Esophagus squamous epithelium (tissue), 5 donors: ENCODE measurements at places on chromosomes 4 and X.

DNA sequence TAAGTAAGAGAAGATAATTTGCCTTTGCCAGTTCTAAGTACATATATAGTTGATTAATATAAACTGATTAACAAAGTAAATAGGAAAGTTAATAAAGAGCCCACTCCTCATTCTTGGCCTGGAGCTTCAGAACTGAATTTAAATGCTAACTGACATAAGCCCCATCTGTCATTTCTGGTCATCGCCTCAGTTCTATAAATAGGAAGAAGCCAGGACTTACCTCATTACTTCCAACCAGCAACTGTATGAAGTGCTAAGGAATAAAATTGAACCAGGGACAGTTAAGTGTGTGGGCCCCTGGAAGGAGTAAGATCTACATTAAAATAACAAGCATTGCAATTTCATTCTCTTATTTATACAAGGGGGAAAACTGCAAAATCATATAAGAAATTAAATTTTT is 52.0 kb upstream of the PDLIM5 start:
- no peak for DNase-seq

- DNase-seq: no peak
Observed at GRCh38 chrX:10630320-10630719, 9.9 kb upstream of the MID1 start.

GRCh38 chrX:33379839-33380238 is 168.5 kb upstream of the DMD start:
- DNase-seq: no peak

- DNase-seq: no peak
Observed at GRCh38 chr4:139782926-139783522, 117.4 kb downstream of the MGST2 start.

GRCh38 chrX:29903360-29903759 is 312.0 kb upstream of the MAGEB2 start:
- no peak for DNase-seq

DNA sequence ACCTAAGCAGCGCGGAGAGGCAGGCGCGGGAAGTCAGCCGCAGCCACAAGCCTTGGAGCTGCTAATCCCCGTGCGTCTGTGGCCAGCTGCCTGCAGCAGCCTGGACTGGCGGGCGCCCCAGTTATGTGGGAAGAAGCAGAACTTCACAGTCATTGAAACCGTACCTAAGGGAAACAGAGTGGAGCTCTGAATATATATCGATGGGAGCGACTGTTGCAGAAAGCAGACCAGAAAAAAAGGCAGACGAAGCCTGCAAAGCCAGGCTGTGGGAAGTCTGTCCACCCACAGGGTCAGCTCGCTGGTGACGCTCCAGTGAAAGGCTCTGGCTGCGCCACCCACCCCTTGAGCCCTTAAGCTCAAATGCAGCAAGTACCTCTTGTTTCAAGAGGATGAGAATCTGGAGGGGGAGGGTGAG is 24.7 kb downstream of the KCNE5 start:
- DNase-seq: no peak

- DNase-seq: no peak
Observed at GRCh38 chr4:47274901-47275300, 188.6 kb downstream of the COMMD8 start.

DNA sequence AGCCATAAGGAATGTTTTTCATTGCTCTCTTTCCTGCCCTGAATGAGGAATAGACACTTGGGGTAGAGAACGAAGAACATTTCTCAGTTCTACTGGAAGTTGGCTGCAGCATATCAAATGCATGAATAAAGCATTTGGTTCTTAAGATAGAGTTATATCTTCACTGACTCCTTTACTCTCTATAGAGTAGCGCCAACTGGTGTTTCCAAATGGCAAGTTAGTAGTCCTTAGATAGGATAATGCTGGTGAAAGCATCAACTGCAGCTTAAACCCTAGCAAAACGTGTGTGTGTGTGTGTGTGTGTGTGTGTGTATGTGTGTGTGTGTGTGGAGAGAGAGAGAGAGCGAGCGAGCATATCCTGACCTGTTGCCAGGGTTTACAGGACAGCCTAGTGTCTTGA is 62.2 kb upstream of the FRMPD4 start:
- no peak for DNase-seq

- no peak for DNase-seq
Observed at GRCh38 chr4:63085091-63085490, 1324.2 kb downstream of the TECRL start.

DNA sequence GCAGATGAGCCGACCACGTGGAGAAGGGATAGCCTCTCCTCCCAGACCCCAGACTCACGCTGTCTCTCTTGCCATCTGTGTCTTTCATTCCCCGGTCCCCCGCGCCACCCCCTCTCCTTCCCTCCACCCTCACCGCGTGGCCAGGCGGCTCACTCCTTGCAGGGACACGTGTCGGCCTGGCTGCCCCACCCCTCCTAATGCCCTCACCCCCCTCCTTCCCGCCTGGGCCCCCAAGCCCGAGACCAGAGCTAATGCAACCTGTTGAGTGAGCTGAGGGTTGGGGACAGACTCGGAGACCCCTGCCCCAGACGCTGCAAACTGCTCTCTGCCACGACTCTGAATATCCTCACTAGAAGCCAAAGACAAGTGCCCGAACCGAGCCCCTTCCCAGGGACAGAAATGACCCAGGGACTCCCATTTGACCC is 1.8 kb downstream of the SLC38A5 start:
- DNase-seq: no peak

- DNase-seq: no peak
Observed at GRCh38 chr4:167616476-167616875, 382.2 kb upstream of the SPOCK3 start.

GRCh38 chr4:1907848-1908525 is 36.8 kb downstream of the NSD2 start:
- no peak for DNase-seq

DNA sequence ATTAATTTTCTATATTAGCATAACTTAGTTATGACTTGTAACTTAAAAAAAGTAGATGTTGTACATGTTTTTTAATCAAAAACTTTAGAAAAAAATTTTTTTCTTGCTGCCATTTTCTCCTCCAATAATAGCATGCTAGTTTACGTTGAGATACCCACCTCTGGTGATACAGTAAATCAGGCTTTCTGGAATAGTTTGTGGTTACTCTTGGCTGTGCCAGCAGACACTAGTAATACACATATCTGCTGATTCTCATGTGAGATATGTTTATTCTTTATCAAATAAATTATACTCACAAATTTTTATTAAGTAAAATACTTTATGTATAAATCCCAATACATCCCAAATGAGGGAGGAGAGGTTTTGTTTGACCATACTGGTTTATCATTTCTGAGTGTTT is 117.3 kb downstream of the KLHL8 start:
- DNase-seq: no peak

- no peak for DNase-seq
Observed at GRCh38 chr4:142703694-142704309, 142.3 kb downstream of the INPP4B start.

DNA sequence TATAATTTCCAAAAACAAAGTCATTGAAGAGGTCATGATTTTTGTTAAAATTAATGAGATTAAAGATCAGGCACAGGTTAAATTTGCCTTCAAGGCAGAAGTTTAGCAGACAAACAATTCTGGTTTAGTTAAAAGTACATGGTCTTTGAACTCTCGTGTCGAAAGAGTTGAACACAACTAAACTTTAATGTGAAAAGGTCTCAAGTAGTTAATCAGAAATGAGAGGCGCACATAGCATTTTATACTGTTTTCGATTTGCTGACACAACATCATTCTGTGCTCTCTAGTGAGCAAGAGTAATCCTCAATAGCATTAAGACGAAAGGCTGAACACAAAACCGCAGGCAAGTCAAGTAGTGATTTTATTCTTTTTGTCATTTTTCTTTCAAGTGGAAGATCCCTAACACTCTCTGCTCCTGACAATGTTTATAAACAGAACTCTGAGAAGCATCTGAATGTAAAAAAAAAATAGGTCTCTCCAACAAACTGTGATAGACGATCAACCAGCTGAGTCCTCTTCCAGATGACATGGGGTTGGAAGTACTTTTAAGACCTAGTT is 49.8 kb downstream of the SH3RF1 start:
- no peak for DNase-seq

- no peak for DNase-seq
Observed at GRCh38 chr4:706834-707598, 1.4 kb downstream of the PCGF3 start.

- no peak for DNase-seq
Observed at GRCh38 chr4:24228692-24229091, 338.8 kb upstream of the PPARGC1A start.

- no peak for DNase-seq
Observed at GRCh38 chrX:129472116-129472515, 51.2 kb downstream of the SMARCA1 start.

DNA sequence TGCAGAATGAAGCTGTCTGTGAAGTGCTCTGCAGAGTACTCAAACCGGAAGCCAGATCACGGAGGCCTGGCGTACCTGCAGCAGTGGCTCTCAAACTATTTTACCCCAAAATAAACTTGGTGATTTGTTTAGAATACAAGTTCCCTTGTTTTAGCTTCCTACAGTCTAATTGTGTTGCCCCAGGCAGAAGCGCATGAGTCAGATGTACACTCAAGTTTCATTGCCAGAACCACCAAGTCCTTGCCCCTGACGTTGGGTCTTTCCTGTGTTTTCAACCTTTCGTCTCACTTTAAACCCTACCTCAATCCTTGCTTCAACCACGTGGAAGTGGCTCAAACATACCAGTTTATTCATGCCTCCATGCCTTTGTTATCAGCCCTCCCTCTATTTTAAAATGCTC is 66.2 kb upstream of the SLC7A11 start:
- DNase-seq: no peak

GRCh38 chrX:11611161-11611560 is 54.6 kb downstream of the ARHGAP6 start:
- no peak for DNase-seq

DNA sequence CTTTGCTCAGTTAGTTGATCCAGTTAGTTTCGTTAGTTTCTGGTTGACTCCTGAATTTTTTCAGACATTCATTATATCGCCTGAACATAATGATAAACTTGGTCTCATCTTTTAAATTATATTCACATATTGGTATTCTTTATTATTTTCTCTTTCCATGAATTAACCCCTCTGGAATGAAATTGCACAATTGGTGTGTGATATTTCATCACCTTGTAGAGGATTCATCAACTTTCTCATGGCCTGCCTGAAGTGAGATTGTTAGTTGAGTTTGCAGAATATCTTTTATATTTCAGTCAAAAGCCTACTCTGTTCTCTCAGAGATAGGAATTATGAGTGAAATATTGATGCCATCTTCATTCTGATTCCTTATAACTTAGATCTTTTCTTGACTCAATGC is 1160.6 kb upstream of the AGA start:
- no peak for DNase-seq

DNA sequence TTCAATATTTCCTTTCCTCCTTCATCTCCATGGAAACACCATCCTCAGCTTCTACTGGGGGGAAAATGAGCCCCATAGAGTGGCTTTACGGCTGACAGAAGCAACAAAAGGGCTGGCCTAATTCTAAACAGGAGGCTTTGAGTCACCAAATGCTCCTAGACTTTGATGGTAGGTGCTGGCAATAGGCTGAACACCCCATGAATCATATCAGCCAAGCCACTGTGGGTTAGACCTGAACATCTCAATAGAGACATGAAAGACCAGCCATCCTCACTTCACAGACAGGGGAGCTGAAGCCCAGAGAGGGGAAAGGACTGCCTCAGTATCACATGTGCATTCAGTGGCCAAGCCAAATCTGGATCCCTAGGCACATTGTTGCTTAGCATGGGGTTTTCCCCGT is 107.6 kb downstream of the AMER1 start:
- no peak for DNase-seq

- no peak for DNase-seq
Observed at GRCh38 chr4:39770471-39770870, 72.5 kb downstream of the UBE2K start.

DNA sequence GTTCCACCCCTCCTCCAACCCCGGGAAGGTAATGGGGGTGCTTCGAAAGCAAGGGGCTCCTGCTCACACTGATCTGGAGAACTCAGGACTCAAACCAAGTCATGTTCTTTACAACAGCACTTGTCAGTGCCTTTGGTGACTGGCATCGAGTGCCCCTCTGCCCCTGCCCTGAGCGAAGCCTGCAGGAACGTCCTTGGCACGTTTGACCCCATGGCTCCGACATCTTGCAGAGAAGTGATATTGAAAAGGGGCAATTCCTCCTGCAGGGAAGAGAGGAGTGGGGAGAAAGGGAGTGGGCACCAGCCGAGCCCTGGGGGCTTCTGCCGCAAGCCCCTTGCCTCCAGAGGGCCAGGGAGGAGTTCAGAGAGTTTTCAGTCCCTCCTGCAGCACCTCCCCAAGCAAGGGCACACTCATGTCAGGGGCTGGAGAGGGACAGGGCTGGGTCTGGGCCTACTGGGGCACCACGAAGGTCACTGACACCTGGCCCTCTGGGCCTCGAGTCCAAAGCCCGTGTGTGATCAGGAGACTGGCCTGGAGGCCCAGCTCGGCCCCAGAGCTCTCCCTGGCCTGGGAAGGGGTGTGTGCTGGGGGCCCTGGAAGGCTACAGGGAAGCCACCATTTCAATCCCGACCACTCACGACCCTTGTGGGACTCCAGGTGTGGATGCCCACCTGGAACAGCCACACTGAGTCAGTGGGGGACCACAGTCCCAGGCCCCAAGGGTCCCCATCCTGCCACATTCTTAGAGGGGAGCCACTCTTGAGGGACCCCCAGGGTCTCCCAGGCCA is 94.9 kb upstream of the NKX1-1 start:
- no peak for DNase-seq

GRCh38 chrX:16593801-16594200 is 56.2 kb upstream of the S100G start:
- no peak for DNase-seq

DNA sequence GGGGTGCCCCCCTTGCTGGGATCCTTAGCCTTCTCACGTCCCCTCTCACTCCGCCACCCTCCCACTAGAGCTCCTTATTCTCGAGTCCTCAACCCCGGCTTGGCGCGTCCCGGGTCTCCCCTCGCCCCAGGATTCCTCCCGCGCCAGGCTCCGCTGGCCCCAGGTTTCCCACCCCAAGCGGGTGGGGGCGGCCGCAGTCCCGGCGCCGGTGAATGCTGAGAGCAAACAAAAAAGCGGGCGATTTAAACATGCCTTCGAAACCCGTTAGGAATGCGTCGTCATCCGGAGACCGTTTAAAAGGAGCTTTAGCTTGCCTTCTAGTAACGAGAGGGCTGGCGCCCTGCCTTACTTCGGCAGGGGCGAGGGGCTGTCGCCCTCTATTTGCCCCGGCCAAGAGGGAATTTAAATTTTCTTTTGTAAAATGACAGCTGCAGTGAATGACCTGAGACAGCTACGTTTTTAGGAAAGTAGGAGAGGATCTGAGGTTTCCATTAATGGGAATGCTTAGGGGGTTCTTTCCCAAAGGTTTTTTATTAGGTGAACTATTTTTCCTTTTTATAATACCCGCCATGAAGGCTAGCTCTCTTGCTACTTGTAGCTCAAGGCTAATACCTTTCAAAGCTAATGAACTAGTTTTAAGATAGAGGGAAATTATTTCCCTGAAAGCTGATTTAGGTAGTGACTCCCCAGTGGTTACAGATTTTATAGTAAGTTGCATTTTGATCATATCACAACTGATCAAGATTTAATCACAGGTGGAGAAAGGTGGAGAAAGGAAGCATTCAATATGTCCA is 3.1 kb downstream of the JADE1 start:
- no peak for DNase-seq
